MCF 10A (cell line): ENCODE measurements at places on chromosomes 1 and 21. TPM values are rescaled to one million over a fixed set of nuclear protein-coding genes. Genes with fewer than 3 reads are reported as not detected.

DNA sequence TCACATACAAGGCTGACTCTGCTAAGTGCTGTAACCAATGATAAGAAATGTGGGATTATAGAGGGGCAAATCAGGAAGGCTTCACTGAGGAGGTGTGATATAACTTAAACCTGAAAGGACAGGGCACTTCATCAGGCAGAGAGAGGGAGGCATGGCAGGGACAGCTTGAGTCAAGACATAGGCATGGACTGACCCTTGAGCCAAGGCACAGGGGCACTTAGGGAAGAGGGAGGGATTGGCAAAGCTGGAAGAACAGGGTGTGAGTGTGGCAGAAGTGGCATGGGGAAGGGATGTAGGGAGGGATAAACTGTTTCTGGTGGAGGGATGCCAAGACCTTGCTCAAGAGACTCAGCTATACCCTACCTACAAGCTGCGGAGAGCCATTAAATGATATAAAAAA lies 81.3 kb downstream of the PLXNA2 start:
- DNase-seq, result peak; percentile 63

GRCh38 chr1:97824624-97825023 lies 96.2 kb downstream of the DPYD start:
- DNase-seq, result no peak

GRCh38 chr21:28444557-28444956 lies 548.1 kb downstream of the LTN1 start:
- no peak for DNase-seq

DNA sequence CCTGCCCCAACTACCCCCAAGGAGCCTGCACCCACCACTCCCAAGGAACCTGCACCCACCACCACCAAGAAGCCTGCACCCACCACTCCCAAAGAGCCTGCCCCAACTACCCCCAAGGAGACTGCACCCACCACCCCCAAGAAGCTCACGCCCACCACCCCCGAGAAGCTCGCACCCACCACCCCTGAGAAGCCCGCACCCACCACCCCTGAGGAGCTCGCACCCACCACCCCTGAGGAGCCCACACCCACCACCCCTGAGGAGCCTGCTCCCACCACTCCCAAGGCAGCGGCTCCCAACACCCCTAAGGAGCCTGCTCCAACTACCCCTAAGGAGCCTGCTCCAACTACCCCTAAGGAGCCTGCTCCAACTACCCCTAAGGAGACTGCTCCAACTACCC lies 67.6 kb downstream of the TPR start:
- no peak for DNase-seq

DNA sequence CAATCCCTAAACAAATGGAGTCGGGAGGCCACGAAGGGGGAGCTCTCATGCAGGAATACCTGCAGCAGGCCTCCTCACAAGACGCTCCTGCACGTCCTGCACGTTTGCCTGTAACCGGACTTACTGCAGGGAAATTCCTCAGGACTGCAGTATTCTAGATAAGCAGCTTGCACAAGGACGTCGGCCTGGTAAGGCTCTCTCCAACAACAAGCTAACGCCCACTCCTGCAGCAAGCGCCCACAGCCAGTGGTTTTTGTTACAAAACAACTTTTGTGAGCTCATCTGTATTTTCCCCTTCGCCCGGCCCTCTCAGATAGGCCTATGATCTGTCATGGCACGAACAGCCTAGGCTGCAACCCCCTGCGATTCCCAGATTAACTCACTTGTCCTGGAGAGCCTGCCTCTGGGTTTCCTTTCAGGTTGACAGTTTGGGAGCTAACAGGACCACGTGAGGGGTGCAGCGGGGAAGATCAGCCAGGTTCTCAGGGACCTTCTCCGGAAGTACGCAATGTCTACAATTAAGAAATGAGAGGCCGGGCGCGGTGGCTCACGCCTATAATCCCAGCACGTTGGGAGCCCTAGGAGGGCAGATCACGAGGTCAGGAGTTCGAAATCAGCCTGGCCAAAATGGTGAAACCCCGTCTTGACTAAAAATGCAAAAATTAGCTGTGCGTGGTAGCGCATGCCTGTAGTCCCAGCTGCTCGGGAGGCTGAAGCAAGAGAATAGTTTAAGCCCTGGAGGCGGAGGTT lies 921 bp upstream of the MIB2 start:
- DNase-seq, result peak; percentile 51

- DNase-seq, result no peak
These were observed 12.4 kb upstream of the TMEM183A start for GRCh38 chr1:202994756-202995155.

NCMAP gene
- not detected in 2 replicates for total RNA-seq

ZNF695 gene
- total RNA-seq, result 8.7 and 13.8 TPM in 2 replicates

ATAD3C gene
- total RNA-seq, result 0.27 and 2.0 TPM in 2 replicates
